Astrocyte (in vitro differentiated cells and primary cell): ENCODE measurements at places on chromosomes 12 and 14.

DNA sequence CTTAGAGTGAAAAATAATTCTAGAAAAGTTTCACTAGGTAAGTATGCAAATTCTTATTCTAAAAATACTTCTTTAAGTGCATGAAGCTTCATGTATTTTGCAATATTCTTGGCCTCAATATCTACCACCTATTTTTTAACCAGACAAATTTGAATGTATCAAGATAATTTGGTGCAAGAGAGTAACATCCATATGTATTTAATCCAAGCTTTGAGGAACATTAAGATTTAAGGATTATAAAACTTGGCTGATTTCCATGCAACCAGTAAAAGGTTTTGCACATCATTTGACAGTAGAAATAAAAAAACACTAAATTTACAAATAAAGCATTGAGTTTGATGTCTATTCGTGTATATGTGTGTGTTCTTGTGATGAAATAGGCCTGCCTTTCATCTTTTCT lies 7.7 kb downstream of the LUM start:
- no peak for DNase-seq

DNA sequence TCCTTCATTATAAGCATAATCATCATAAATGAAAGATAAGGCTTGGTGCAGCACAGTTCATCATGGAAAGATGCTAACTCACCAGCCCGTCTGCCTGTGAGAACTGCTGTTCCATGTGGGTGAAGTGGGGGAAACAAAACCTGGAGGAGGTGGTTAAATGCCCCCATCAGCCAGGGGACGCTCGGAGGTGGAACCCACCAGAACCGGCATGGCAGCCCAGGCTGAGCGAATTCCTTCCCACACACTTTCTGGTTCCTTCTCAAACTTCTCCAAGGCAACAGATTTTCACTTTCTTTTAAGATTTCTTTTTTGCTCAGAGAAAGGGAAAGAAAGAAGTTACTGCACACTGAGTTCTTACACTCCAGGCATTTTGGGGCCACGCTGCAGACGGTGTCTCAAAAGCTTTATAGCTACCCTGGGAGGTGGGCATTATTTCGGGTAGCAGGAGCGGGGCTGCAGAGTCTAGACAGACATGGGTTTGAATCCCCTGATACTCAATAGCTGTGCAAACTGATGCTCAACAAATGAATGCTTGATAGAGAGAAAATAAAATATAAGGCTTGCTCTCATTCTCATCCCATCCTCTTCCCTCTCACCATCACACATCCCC lies 190.7 kb downstream of the BCL11B start:
- no peak for DNase-seq

DNA sequence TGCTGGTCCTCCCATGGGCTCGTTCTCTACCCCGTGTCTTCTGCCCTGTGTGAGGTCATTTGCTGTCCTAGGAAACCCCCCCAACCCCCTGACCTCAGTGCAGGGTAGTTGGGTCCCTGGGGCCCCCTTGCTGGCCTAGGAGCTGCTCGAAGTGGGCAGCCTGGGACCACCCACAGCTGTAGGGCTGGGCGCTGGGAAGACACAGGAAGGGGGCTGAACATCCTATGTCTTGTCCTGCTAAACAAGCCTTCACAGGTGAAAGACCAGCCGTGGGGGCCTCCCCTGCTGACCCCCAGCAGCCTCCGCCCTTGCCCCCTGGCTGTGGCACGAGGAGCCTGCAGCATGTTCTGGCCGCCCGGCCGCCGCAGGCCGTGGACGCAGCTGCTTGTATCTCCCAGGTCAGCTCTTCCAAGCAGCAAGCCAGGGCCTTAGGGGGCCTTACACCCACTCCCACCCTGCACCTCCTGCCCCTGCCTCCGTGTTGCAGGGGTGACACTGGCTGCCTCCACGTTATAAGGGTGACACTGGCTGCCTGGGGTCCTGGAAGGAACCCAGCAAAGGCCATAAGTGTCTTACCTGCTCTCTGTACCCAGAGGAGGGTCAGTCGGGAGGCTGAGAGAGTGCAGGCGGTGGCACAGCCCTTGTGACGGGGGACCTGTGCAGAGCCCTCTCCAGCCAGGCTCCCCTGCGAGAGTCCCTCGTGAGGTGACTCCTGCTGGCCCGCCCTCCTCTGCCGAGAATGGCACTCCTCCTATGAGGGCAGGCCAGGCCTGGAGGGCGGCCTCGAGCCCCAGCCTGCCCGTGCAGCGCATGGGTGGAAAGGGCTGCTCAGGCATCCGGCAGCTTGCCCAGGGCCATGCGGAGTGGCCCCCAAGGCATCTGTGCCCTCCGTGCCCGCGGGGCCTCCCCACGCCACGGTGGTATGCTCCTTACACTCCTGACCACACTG lies 11.5 kb upstream of the TEX22 start:
- DNase-seq, result no peak

DNA sequence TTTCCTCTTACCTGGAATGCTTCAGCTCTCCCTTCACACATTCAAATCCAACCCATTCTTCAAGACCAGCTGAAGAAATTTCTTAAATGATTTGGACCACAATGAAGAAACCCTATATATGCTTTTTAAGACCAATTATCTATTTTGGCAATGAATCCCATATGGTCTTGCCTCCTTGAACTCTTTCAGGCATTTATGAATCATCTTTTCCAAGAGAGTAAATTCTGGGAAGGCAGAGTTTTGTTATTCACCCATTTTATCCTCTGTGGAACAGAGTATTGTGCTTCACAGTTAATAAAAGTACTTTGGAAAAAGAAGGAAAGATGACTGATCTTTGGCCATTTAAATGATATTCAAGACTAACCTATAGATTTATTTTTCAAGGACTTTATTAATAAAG lies 14.0 kb downstream of the GIT2 start:
- peak; percentile 64 for DNase-seq

- peak; percentile 86 for DNase-seq
Observed at GRCh38 chr14:91996948-91997371, 42.9 kb downstream of the TRIP11 start.

DNA sequence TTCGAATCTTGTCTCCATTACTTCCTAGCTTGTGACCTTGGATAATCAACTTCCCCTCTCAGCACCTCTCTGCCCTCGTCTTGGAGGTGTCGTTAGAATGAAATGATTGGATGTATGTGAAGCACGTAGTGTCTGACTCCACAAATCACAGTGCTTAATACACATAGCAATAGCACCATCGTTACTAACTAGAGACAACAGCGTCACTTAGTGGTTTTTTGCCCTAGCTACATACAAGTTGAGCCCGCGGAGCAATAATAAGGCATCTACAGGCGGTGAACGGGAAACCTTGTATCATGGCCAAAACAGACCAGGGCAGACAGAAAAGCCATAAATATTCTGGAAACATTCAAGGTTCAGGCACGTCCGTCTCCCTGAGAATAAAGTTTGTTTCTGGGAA lies 154.9 kb downstream of the ASCL4 start:
- peak; percentile 22 for DNase-seq

DNA sequence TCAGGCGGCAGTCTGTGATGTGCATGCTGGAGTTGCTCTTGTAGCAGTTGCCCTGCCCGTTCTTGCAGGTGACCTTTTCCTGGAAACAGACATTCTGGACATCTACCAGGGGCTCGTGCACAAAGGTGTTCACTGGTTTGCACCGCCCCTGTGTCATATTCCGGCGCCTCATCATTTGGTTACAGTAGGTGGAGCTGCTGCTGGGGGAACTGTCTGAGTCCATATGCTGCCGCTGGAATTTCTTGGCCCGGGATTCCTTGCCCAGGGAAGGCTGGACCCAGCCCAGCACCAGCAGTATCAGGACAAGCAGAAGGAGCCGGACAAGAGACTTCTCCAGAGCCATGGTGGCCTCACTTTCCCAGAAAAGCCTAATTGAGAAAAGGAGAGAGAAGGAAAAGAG lies 918 bp downstream of the RNASE1 start:
- no peak for DNase-seq

DNA sequence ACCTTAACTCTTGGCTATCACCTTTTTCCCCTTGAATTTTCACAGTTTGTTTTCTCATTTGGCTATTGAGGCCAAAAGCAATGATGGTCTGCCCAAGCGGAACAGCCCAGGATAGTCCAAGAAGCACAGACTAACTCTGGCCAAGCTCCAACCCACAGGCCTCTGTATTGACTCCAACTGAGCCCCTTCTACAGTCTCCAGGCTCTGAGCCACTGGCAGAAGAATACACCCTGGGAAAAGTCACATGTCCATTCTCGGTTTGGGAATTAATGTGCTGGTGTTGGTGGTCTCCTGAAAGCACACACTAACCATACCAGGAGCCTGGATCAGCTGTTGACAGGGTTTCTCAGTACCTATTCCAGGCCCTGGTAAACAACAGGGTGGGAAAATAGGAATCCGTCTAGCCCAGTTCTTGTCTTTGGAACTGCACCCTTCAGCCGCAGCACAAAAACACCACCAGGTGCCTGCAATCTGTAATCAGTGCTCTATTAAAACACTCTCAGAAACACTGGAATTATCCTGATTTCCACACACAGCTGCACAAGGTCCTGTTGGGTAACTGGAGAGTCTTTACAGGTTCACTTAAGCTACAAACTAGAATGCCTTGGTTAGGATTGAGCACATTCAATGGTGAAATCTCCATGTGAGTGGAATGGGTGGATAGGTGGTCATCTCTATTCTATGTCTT lies 63.6 kb downstream of the STXBP6 start:
- DNase-seq, result peak; percentile 42

DNA sequence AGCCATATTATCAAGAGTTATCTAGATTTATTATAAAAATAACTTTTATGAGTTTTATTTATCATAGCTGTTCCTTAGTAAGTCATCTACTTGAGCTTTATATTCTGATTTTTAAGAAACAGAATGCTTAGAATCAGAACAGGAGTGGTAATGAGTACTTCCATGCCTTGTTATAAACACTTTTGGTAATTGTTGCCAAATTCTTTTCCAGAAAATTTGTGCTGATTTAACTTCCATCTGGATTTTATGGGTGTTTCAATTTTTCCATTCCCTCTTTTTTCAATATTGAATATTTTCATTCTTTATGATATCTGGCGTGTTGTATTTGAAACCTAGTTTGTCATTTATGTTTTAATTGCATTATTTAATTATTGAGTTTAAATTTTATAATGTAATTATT lies 131.2 kb downstream of the MSRB3 start:
- no peak for DNase-seq

- peak; percentile 24 for DNase-seq
Observed at GRCh38 chr14:20697273-20698017, 8.9 kb downstream of the ANG start.

DNA sequence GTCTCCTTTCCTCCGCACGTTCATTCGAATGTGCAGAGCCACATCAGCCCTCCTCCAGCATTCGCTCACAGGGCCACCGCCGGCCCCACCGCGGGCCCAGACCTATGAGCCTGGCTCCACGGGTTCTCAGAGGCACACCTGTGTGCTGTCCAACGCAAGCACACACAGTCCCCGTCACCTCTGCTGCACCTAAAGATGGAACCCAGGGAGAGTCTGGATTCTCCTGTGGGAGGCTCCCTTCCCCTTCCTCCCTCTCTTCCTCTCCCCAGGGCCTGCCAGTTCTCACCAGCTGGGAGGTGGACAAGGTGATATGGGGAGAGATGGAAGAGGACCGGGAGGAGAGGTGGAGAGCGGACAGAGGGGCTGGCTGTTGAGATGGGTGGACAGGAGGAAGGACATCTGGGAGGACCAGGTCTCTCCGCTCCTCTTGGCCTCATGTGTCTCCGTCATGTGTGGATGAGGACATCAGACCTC lies 4.9 kb upstream of the AQP6 start:
- DNase-seq, result no peak

DNA sequence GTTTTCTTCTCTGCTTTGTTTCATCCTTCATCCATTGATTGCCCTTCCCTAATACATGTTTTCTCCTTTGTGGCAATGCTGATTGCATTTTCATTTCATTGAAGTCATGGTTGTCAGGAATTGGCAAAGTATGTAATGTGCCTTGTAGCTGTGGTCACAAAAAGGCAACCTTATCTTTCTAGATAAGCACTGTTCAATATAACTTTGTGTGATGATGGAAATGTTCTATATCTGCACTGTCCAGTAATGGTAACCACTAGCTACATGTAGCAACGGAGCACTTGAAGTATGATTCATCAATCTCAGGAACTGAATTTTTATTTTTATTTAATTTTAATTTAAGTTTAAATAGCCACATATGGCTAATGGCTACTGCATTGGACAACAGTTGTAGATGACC lies 79.8 kb downstream of the PCNX1 start:
- peak; percentile 61 for DNase-seq

GRCh38 chr12:97575403-97576193 lies 113.0 kb downstream of the RMST start:
- peak; percentile 52 for DNase-seq

- DNase-seq, result no peak
Observed at GRCh38 chr12:11147420-11147819, 13.0 kb upstream of the TAS2R30 start.

- DNase-seq, result no peak
Observed at GRCh38 chr14:24211311-24211710, 2.0 kb downstream of the CHMP4A start.

DNA sequence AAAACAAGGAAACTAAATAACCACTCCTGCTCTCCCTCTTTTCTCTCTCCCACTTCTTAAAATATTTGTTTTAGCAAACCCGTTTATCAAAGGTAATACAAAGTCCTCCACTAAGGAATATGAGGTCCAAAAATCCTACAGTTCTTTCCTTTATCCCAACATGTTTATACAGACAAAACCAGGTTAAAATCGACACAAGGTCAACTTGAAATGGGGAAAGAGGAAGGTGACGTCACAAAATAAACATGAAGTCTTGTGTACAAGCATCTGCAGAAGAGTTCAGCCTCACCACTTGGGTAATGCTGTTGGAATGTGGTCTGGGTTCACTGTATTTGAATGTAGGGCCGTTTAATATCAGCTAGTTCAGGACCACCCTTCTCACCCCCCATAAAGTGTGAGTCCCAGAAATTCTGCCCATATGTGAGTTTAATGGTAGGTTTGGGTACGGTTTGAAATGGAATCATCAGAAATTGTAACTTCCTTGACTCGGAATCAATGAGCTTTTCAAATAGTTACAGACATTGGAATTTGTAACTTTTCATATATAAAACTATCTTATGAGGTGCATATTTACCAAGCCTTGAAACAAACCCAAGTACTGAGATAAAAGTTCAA lies 120.0 kb upstream of the SLC38A2 start:
- DNase-seq, result peak; percentile 93

DNA sequence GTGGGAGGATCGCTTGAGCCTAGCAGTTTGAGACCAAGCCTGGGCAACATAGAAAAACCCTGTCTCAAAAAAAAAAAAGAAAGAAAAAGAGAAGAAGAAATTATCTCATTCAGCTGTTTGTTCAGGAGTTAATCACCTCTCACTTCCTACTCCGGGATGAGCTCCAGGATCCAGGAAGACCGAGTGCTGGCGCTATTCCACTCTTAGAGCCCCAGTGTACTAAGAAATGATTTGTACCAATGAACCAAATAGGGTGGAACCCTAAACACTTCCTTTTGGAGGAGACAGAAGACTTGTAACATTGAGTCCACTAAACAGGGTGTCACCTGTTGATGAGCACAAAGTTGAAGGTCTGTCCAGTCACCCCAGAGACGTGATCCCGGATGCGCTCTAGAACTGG lies 3.6 kb downstream of the ALKBH2 start:
- no peak for DNase-seq
